Fibroblast of pulmonary artery (primary cell): ENCODE measurements at places on chromosomes 4 and X.
A peak's percentile ranks its signal among the peaks of the same experiment; 100 is the strongest.

- DNase-seq: no peak
These were observed 13.6 kb upstream of the HELT start for GRCh38 chr4:185004562-185005218.

- no peak for DNase-seq
These were observed 17.1 kb upstream of the PRRG1 start for GRCh38 chrX:37332055-37332454.

DNA sequence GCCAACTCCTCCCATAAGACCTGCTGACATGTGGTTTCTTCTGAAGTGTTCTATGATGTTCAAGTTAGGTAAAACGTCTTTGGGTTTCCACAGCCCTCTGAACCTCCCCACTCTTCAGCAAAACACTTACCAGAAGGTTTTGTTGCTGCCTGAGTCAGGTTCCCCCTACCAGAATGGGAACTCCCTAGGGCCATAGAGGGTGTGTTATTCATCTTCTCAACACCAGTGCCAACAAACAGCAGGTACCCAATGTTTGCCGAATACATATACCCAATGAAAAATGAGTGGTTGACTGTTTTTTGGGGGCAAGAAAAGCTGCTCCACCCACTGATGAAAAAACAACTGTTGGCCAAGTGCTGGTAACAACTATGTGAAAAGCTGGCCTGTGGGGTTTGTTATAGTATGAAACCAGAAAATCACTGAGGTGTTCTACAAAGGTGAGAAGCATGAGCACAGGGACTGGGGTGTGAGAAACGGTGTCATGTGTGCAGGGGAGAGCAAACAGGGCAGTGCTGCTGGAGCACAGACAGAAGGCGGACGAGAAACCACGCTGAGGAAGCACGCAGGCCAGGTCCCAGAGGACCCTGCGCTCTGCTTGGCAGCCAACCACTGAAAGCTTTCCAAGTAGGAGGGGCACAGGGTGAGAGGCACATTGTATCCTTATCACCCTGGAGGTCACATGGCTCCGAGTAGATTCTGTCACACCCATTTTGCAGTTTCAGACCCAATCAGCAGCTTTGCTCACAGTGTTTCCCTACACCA is 28.8 kb downstream of the ATP8A1 start:
- peak; percentile 4 for DNase-seq

- DNase-seq: peak; percentile 86
These were observed 1.8 kb downstream of the SH3BP2 start for GRCh38 chr4:2794486-2795299.

- peak; percentile 87 for DNase-seq
These were observed 164.9 kb downstream of the DCTD start for GRCh38 chr4:182752158-182752910.

DNA sequence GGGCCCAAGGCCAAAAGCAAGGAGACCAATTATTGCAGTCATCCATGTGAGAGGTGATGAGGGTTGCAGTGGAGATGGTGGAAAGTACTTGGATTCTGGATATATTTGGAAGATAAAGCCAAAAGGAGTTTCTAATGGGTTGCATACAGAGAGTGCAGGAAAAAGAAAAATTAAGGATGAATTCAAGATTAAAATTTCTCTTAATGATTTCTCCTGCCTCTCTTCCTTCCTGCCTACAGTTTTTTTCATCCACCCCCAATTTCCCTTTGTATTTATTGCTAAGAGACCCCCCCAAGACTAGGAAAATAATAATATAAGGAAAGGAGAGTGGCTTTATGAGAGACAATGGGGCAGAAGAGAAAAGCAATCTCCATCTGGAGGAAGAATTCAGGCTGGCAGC is 8.6 kb upstream of the FGF5 start:
- DNase-seq: no peak

DNA sequence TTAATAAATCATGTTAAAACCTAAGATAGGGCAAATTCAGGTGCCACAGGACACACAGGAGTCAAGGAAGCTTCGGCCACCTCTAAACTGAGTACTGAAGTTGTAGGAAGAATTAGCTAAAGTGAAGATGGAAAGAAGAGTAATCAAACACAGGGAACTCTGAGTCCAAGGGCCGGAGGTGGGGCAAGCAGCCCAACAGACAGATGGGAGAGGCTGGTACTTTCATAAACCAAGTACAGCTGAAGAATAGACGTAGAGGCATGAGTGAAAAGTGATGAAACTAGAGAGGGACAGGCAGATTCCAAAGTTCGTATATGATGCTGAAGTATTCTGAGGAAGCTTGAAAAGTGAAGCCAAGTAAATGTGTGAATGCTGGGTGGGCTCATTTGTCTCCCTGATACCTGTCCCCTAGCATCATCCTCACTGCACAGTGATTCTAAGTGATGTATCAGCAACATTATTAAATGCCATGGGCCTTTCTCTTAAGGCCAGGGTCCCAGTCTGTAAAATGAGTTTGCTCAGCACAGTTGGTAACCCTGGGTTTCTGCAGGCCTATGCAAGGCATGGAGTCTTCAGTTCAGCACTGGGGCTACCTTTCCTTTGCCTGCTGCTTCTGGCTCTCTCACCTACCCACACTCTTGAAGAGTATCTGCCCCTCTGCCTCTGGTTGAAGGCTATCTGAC is 203.3 kb downstream of the NR3C2 start:
- no peak for DNase-seq

DNA sequence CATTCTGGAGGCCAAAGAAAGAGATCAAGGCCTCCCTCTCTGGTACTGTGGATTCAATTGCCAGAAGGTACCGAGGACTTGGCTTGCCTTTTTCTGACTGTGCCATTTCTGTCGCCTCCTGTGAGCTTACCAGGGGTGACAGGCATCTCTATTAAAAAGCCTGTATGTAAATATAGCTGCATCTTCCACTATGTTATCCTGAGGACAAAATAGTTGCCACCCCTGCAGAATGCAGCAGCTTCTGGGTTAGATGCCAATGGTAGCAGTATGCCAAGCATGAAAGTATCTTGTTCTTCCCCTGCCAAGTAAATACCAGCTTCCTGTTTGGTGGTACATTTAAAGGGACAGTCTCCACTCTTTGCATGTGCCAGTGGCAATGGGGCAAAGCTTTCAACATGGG is 10.7 kb downstream of the TRPC5OS start:
- DNase-seq: no peak

DNA sequence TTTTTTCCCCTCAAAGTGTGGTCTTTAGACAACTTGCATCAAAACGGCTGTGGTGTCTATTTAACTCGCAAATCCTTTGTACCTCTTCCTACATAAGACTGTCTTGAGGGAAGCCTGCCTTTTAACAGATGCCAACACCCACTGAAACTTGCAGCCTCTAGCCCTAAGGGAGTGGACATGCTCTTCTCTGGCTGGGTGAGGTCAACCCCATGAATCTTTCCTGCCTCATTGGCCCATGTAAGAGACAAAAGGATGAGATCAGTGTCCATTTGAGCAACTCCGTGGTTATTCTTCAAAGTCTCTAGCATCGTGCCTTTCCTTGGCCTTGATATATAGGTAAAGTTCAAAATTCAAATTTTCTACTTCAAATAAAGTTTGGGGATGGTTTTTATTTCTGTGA is 134.7 kb downstream of the SHROOM3 start:
- no peak for DNase-seq
